GM12892 (cell line): ENCODE measurements at places on chromosomes 1 and 21.

DNA sequence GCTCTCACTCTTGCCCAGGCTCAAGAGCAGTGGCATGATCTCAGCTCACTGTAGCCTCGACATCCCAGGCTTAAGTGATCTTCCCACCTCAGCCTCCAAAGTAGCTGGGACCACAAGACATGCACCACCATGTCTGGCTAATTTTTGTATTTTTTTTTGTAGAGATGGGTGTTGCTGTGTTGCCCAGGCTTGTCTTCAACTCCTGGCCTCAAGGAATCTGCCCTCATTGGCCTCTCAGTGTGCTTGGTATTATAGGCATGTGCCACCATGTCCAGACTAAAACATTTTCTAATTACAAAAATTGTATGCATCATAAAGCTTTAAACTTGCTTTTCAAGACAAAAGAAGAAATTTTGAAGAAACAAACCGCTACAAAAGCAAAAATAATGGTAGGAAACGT is 20.1 kb downstream of the CBR1 start:
- no peak for DNase-seq

GRCh38 chr1:12375133-12375829 is 145.5 kb downstream of the VPS13D start:
- DNase-seq: no peak

DNA sequence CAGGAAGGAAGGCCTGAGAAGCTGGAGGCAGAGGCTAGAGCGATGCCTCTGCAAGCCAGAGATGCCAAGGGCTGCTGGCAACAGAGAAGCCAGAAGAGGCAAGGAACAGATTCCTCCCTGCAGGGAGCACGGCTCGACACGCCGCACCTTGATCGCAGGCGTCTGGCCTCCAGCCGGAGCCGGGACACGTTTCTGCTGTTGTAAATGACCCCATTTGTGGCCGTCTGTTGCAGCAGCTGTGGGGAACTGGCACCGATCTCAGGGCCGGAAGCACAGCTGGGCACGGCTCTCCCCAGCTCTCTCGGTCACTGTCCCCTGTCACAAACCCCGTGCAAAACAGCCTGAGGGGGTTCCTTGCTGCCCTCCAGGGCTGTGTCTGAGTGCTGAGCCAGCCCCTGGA is 59.6 kb downstream of the SIK1 start:
- no peak for DNase-seq

DNA sequence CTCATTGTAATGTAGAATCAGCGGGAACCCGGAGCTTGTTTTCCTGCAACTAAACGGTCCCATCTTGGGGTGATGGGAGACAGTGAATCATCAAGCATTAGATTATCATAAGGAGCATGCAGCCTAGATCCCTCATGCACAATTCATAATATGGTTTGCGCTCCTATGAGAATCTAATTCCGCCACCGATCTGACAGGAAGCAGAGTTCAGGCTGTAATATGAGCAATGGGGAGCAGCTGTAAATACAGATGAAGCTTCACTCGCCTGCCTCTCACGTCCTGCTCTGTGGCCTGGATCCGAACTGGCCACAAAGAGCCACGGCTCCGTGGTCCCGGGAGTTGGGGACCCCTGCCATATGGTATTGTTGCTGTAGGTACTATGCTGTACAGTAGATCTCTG is 1.6 kb downstream of the IFI44 start:
- DNase-seq: no peak

DNA sequence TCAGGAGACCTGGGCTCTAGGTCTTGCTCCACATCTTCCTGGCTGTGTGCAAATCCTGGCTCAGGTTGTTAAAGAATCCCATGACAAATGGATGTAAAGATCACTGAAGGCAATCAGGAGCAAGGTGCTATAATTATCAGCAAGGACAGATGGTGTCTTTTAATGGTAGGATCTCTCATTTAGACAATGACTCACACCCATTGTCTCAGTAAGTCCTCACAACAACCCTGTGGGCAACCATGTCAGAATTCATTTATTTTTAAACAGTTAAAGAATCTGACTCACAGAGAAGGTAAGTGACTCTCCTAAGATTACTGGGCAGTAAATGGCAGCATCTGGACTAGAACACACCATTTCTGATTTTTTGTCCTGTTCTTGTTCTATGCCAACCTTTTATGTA is 32.8 kb downstream of the RNASEL start:
- no peak for DNase-seq

- no peak for DNase-seq
Measured at GRCh38 chr1:38528623-38529022, 330.9 kb downstream of the RRAGC start.
